ENCODE measurements at places on chromosomes 6 and 20.

DNA sequence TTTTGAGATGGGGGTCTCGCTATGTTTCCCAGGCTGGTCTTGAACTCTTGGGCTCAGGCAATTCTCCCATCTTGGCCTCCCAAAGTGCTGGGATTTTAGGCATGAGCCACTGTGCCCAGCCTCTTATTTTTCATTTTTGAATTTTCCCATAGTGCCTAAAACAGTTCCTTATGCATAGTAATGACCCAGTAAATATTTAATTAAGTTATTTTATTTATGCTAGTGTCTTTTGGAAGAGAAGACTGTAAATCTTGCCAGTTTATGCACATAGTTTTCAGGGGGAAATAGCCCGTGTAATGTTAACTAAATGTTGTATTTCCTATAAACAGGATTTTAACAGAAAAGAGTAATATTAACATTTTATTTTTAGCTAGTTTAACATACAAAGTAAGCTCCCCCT is 60.3 kb downstream of the AFG1L start:
- no peak for DNase-seq

- no peak for DNase-seq
Measured at GRCh38 chr20:34022151-34022838, 28.6 kb downstream of the RALY start.

DNA sequence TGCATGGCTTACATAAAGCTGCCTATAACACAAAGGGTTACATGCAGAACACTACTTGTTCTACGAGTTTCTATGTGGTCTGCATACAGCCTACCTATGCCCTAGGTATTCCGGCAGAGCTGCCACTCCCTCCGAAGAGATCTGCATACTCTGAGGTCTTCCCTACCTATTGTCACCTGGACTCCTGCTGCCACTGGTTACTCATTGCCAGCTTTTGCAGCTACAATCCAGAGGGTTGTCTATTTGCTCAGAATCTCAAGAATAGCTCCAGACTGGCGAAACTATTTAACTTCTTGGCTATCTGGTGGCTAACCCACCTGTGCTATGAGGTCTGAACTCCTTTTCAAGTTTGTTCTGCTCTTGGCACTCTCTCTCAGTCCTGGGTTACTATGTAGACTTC is 323.3 kb downstream of the BMP2 start:
- no peak for DNase-seq

DNA sequence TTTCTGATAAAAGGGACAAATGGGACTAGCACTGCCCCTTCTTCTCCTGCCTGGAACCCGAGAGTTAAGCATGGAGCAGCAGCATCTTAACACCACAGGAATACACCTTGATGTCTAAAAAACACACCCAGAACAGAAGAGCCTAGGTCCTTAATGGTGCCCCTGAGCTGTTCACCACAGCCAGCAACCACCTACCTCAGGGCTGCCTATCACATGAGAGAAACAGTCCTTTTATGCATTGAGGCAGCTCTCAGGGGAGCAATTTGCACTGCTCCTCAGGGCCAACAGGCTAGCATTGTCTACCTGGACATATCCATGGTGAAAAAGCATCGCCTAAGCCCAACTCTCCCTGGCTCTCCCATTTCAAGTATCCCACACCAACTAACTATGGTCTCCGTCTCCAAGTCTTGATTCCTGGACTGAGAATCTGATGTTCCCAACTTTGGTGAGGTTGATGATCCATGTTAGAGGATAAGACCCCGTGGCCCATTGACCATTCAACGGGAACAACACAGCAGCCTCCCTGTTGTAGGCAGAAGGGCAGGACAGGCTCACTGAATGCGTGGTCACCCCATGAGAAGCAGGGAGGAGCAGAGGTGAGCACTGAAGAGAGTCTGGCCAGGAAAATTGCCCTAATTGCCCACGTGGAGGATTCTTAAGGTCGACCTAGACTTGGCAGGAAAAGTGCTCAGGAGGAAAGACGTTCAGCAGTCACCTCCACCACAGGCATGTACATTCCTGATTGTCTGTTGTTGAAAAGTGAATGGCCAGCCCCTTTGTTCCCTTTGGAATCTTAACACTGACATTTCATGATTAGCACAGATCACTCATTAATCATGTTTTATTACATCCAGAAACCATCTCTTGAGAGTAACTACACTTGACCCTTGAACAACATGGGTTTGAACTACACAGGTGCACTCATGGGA is 4.2 kb upstream of the APMAP start:
- no peak for DNase-seq

DNA sequence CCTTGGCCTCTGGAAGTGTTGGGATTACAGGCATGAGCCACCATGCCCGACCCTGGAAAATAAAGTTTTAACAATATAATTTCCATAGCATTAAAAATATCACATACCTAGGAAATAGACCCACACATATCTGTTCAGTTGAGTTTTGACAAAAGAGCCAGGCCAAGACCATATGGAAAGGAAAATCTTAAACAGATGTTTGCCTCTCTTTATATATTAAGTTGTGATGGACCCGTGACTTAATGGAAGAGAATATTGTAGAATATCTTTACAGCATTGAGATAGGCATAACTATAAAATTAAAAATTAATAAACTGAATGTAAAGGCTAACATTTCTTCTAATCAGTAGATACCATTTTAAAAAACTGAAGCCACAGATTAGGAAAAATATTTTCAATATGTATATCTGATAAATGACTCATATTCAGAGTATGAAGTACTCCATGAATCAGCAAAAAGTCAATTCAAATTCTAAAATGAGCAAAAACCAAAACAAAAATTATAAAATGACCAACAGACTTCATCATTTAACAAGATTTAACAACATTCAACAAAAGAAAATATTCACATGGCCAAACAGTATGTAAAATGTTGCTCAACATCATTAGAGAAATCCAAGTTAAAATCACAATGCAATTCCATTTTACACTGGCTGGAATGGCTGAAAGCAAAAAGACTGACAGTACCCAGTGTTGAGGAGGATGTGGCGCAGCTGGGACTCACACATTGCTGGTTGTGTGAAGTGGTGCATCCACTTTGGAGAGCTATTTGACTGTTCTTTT is 43.3 kb downstream of the GTF2H5 start:
- DNase-seq = no peak

DNA sequence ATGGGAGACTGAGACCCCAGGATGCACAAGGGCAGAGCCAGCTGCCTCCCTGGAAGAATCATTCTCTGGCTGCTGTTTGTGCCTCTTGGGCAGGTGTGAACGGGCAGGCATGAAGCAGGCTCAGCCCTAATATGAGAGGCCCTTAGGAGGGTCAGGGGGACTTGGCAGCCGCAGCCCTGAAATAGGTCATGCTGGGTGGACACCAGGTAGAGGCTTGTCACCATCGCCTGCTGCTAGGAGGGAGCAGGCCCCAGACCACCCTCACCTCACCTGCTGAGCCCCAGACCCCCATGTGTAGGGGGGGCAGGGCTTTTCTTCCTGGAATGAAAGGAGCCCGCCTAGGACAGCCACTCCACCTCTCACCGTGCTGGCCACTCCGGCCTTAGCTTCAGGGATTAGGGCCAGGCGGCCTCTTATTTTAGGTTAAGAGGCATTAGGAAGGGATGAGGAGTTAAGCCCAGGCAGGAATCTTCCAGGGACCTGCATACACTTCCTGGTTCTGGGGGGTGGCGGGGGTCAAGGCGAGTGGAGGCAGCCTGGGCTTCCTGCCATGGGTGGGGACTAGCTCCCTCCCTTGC is 92.4 kb downstream of the ASXL1 start:
- DNase-seq = no peak

- DNase-seq = no peak
Measured at GRCh38 chr20:38046572-38046971, 13.0 kb downstream of the RPRD1B start.

GRCh38 chr20:51176876-51177275 is 154.0 kb upstream of the KCNG1 start:
- DNase-seq = no peak

All from effector memory CD4-positive, alpha-beta T cell (primary cell).